ENCODE measurements at places on chromosomes 11 and 22.
A peak's percentile ranks its signal among the peaks of the same experiment; 100 is the strongest.

- no peak for ATAC-seq
Measured at GRCh38 chr22:28179392-28179791, 260.3 kb upstream of the PITPNB start.

DNA sequence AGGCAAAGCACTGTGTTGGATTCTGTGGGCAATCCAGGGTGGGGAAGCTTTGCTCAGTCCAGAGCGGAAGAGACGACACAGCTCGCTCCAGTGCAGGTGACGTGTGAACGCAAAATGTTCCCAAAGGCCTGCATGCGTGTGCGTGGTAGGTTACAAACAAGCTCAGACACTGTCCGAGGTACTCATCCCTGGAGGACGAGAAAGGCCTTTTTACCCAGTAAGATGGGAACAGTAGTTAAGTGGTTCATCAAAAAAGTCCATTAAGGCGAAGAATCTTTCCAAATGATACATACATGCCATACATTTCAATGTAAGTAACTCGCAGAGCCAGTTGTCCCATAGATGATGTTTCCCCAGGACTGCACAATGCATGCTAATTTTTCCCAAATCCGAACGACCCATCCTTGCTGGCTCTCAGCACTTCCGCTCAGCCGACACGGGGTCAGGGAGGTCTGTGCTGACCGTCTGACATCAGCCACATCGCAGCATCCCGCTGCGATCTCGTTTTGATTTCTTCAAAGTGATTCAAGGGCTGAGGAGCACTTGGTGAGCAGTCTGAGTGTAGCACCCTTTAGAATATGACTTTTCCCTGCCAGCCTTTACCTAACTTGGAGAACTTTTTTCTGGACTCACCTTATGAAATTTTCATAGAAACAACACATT lies 19.0 kb downstream of the B3GAT1 start:
- no peak for ATAC-seq

DNA sequence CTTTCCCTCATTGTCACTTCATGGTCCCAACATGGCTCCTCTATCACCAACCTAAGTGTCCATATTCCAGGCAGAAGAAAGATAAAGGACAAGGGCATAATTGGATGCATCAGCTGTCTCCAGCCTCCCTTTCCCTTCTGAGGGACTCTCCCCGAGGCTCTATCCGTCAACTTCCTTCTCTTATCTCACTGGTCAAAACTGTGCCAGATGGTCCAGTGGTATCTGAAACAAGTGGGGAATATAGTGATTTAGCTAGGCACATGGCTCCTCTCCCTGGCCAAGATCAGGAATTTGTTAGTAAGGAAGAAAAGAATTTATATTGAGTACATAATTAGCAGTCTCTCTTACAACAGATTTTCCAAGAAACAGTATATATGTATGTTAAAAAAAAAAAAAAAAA lies 12.6 kb upstream of the SPON1 start:
- ATAC-seq, result no peak

GRCh38 chr22:19066531-19067271 lies 55.5 kb downstream of the DGCR2 start:
- ATAC-seq, result no peak

DNA sequence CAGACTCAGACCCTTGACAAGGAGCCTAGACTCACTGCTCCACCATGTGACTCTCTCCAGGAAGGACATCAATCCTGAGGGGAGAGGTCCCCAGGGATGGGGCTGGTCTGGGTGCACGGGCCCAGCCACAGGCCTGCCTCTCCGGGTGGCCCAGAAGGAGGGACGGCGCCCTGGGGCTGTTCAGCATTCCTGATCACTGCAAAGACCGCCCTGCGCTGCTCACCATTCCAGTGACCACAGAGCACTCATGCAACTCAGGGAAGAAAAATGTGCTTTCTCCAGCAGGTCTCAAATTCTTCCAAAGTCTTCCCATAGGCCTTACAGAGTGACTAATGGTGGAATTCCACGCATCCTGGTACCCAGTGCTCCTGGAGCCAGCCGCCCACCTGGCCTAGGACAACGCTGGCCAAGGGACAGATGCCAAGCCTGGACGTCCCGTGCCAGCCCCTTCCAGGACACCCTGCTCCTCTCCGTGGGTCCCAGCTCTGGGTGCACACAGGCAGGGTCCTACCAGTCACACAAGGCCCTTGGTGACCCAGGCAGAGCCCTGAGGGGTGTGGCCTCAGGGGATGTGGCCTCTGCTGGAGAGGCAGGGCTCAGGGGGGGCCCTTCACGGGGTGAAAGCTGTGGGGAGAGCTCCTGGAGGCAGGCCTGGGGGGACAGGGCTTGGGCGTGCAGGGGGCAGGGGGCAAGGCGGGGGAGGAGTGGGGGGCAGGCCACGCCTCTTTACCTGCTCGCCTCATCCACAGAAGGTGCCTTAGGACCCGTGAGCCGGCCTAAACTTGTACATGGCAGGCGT lies 178.8 kb downstream of the IGLL1 start:
- ATAC-seq, result no peak

DNA sequence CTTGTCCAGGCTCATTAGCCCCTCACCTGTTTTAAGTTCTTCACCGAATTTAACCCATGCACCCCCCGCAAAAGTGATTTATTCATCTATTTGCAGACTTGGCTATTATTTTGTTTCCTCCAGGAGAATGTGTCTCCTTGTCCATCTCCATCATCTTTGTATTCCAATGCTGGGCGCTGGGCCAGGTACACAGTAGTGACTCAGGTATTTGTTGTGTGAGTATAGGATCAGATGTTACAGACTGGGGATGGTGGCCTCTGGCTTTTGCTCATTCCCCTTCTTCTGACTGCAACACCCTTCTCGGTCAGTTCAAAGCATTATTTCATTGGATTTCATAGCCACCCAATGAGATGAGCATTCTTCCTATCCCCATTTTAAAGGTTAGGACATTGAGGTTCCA lies 408.2 kb downstream of the MN1 start:
- ATAC-seq, result no peak

GRCh38 chr11:90770007-90770406 lies 547.2 kb upstream of the CHORDC1 start:
- ATAC-seq, result no peak

- ATAC-seq, result no peak
Measured at GRCh38 chr11:62902932-62903331, 18.2 kb downstream of the CHRM1 start.

GRCh38 chr11:112516261-112516660 lies 255.6 kb upstream of the PLET1 start:
- ATAC-seq, result no peak

- no peak for ATAC-seq
Measured at GRCh38 chr22:44918925-44919392, 90.8 kb downstream of the PHF21B start.

- no peak for ATAC-seq
Measured at GRCh38 chr11:129840236-129840635, 24.6 kb downstream of the TMEM45B start.

GRCh38 chr22:37664249-37665101 lies 6.0 kb downstream of the PDXP start:
- ATAC-seq, result no peak

DNA sequence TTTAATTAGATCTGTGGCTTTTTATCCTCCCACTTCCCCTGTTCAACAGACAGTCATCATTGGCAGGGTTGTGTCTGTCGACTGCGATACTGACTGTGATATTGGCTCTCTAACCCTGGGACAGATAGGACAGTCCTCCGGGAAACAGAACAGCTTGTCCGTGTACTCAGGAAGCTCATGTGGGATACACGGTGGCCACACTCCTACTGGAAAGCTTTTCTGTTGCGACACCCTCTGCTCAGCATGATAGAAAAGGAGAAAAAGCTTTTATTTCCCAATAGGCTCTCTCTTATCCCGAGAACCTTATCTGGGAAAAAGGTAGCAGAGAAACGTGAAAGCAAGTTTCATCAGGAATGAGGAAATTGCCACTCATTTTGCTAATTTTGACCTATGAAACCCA lies 60.4 kb upstream of the HSPA8 start:
- ATAC-seq, result peak; percentile 96

DNA sequence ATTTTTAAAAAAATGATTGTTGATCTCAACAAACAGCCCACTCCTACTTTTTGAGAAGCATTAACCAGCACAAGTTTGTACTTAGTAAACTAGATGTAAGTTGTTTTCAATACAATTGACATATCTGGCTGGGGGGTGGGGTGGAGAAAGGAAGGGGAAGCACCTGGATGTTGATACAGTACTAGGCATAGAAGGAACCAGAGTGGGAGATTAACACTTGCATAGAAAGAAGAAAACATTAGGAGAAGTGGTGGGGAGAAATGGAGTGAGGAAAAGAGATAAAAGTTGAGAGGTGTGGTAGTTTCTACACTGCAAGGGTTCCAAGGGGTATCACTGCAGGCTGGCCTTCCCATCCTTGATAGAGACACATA lies 10.6 kb upstream of the GAB2 start:
- no peak for ATAC-seq

Data from gastroesophageal sphincter (tissue), 4 donors.